ENCODE measurements at places on chromosomes 5 and 9. TPM values are rescaled to one million over a fixed set of nuclear protein-coding genes. Genes with fewer than 3 reads are reported as not detected.

GRCh38 chr9:82554381-82554780, 508.6 kb downstream of the RASEF start:
- H3K27me3 ChIP-seq: no peaks in the 10 kb centered on the region
- H3K4me3 ChIP-seq: no peak overlapping the region
- no peak overlapping the region for H3K27ac ChIP-seq
- no peak for DNase-seq
- H3K4me1 ChIP-seq: no peaks in the 10 kb centered on the region

- DNase-seq: peak; percentile 37
- no peaks in the 10 kb centered on the region for H3K4me1 ChIP-seq
- H3K4me3 ChIP-seq: no peak overlapping the region
- H3K27me3 ChIP-seq: no peaks in the 10 kb centered on the region
Measured at GRCh38 chr9:135343837-135344522, 135.6 kb upstream of the PPP1R26 start.

DNA sequence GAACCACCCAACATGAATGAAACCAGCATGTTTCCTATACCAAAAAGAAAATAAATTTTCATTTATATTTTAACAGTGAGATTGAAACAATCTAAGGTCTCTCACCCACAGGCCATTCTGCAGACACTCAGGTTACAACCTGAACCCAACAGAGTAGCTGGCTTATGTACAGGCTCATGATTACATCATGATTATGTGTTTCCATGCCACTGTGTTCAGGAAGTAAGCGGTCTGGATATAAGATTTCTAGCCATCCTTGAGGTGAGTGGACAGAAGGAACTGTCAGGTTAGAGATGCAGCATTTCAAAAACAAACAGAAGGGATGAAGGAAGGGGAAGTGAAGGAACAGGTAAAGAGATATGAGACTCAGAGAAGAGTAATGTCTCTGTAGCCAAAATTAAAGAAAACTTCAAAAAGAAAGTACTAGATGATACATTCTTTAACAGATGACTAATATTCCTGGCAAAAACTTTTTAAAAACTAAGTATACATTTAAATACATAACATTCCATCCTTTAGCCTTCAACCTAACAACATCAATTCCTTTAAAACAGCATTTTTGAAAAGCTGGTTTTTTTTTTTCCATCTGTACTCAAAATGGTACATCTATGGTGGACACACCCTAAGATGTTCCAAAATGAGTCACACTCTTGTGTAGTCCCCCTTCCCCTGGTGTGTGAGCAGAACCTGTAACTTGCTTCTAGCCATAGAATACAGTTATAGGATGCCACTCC, 119.8 kb downstream of the LPAR1 start:
- H3K36me3 ChIP-seq: no peaks in the 10 kb centered on the region
- H3K4me3 ChIP-seq: no peak overlapping the region
- DNase-seq: no peak

DNA sequence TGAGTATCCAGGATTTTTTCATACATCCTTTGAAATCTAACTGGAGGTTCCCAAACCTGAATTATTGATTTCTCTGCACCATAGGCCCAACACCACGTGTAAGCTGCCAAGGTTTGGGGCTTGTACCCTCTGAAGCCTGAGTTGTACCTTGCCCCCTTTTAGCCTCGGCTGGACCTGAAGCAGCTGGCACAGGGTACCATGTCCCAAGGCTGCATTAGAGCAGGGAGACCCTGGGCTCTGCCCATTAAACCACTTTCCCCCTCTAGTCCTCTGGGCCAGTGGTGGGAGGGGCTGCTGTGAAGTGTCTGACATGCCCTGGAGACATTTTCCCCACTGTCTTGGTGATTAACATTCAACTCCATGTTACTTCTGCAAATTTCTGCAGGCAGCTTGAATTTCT, 532.9 kb upstream of the NUDT12 start:
- no peak overlapping the region for H3K4me3 ChIP-seq
- H3K27me3 ChIP-seq: no peaks in the 10 kb centered on the region
- H3K27ac ChIP-seq: no peak overlapping the region
- DNase-seq: no peak
- H3K36me3 ChIP-seq: no peaks in the 10 kb centered on the region

- no peak overlapping the region for H3K27ac ChIP-seq
- H3K36me3 ChIP-seq: no peaks in the 10 kb centered on the region
- no peaks in the 10 kb centered on the region for H3K27me3 ChIP-seq
- DNase-seq: no peak
- H3K4me1 ChIP-seq: no peaks in the 10 kb centered on the region
Measured at GRCh38 chr9:94771096-94771495, 44.6 kb downstream of the AOPEP start.

- H3K4me1 ChIP-seq: no peaks in the 10 kb centered on the region
- no peaks in the 10 kb centered on the region for H3K27me3 ChIP-seq
- H3K4me3 ChIP-seq: no peak overlapping the region
- no peak overlapping the region for H3K27ac ChIP-seq
- H3K36me3 ChIP-seq: no peaks in the 10 kb centered on the region
Measured at GRCh38 chr5:164722702-164723101, 1217.3 kb downstream of the MAT2B start.

GRCh38 chr5:179700401-179700918, 1.7 kb downstream of the CANX start:
- no peak for DNase-seq
- H3K27me3 ChIP-seq: no peaks in the 10 kb centered on the region
- peaks cover 31% of the 10 kb centered on the region for H3K36me3 ChIP-seq
- H3K4me1 ChIP-seq: peaks cover 24% of the 10 kb centered on the region
- no peak overlapping the region for H3K27ac ChIP-seq

- H3K36me3 ChIP-seq: no peaks in the 10 kb centered on the region
- no peak for DNase-seq
- H3K4me1 ChIP-seq: peaks cover 38% of the 10 kb centered on the region
- H3K27me3 ChIP-seq: no peaks in the 10 kb centered on the region
- peak overlapping the region; percentile 81 for H3K27ac ChIP-seq
Measured at GRCh38 chr9:18976221-18976708, 56.7 kb downstream of the SAXO1 start.

DNA sequence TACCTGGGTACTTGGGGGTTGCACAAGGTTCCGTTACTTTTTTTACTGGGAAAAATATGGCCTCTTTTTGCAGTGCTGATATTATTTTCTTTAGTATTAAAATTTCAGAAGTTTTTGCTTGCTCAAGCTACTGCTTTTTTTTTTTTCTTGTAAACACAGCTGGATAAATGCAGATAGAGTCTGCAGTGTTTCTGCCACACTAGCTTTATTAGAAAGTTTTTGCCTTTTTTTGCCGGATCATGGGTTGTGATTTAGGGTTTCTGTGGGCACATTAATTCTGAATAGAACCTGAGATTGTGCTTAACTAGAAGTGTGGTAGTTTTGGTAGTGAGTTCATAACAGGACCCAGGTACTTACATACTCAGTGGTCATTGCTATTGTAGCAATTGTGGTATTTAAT, 19.9 kb downstream of the KIAA1958 start:
- H3K27me3 ChIP-seq: no peaks in the 10 kb centered on the region
- no peaks in the 10 kb centered on the region for H3K4me1 ChIP-seq
- no peak overlapping the region for H3K27ac ChIP-seq

DNA sequence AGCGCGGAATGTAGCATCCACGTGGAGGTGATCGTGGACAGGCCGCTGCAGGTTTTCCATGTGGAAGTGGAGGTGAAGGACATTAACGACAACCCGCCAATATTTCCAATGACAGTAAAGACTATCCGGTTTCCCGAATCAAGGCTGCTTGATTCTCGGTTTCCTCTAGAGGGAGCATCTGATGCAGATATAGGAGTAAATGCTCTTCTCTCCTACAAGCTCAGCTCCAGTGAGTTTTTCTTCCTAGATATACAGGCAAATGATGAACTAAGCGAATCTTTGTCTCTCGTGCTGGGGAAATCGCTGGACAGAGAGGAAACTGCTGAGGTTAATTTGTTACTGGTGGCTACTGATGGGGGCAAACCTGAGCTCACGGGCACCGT, 598 bp downstream of the PCDHA2 start:
- H3K4me1 ChIP-seq: no peaks in the 10 kb centered on the region
- no peak for DNase-seq
- no peak overlapping the region for H3K27ac ChIP-seq
- H3K36me3 ChIP-seq: no peaks in the 10 kb centered on the region
- peaks cover 6% of the 10 kb centered on the region for H3K27me3 ChIP-seq

- no peak overlapping the region for H3K4me3 ChIP-seq
- no peaks in the 10 kb centered on the region for H3K4me1 ChIP-seq
- no peaks in the 10 kb centered on the region for H3K36me3 ChIP-seq
- no peak overlapping the region for H3K27ac ChIP-seq
- no peaks in the 10 kb centered on the region for H3K27me3 ChIP-seq
Measured at GRCh38 chr9:126171641-126172040, 155.0 kb upstream of the MVB12B start.

GRCh38 chr9:6382681-6383080, 30.3 kb upstream of the UHRF2 start:
- no peak for DNase-seq
- H3K4me3 ChIP-seq: no peak overlapping the region
- no peaks in the 10 kb centered on the region for H3K27me3 ChIP-seq
- H3K4me1 ChIP-seq: no peaks in the 10 kb centered on the region

SLC30A5 gene
- 54.9 TPM for polyA plus RNA-seq

GPSM1 gene
- polyA plus RNA-seq: 13.1 TPM

WWC1 gene
- 6.0 TPM for polyA plus RNA-seq

C5orf52 gene
- not detected for polyA plus RNA-seq

ELOVL7 gene
- polyA plus RNA-seq: 5.4 TPM

CCDC112 gene
- 5.6 TPM for polyA plus RNA-seq

ANKRD33B gene
- polyA plus RNA-seq: 4.5 TPM
